Stimulated activated CD4-positive, alpha-beta T cell treated with anti-CD3 and anti-CD28 coated beads, Interleukin-12 subunit alpha, Interleukin-12 subunit beta, amount 100 ng/mL, for 48 hours (primary cell): ENCODE measurements at places on chromosomes 2 and 18.

DNA sequence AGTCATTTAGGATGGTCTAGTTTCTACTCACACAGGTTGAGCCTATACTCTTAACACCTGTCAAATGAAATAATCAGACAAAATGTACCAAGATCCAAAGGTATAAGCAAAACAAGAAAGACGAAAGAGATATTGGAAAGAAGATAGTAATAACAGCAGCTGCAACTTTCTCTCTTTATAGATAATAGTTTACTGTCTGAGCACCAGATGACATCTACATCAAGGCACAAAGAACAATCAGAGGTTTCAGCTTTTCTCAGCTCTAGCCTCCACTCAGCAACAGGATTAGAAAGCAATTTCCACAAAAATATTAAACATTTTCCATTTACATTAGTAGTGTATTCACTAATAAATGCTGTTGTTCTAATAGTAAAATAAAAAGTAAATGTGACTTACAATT is 66.3 kb downstream of the RTTN start:
- DNase-seq: no peak

DNA sequence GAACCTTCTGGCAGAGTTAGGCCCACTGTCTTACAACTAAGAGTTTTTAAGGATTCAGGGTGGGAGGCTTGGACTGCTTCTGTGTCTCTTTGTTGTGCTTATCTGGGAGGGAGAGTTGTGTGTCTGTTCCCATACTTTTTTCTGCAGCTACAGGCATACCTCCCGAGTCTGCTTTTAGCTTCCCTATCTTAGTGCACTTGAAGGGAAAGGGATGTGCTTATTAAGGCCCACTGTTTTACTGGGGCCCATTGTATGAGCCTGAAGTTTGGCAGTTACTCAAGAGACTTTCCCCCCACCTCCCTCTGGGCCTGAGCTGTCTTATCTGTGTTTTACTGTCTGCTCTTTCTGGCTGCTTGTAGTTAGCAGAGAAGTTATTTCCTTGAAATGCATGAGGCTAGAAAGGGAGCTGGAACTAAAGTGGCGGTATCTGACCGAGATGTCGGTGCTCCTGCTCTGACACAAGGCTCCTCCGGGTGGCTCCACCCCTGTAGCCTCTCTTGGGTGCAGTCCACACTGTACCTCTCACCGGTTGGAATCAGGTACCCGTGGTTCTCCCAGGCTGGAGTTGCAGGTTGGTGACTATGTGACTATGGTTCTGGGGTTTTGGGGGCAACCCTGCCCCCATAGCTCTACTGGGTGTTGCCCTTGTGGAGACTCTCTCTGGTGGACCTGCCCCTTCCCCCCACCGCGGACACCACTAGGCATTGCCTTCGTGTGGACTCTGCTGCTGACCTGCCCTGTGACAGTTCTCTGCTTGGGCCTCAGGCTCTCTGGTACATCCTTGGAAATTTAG is 12.9 kb downstream of the UBR3 start:
- DNase-seq: no peak

DNA sequence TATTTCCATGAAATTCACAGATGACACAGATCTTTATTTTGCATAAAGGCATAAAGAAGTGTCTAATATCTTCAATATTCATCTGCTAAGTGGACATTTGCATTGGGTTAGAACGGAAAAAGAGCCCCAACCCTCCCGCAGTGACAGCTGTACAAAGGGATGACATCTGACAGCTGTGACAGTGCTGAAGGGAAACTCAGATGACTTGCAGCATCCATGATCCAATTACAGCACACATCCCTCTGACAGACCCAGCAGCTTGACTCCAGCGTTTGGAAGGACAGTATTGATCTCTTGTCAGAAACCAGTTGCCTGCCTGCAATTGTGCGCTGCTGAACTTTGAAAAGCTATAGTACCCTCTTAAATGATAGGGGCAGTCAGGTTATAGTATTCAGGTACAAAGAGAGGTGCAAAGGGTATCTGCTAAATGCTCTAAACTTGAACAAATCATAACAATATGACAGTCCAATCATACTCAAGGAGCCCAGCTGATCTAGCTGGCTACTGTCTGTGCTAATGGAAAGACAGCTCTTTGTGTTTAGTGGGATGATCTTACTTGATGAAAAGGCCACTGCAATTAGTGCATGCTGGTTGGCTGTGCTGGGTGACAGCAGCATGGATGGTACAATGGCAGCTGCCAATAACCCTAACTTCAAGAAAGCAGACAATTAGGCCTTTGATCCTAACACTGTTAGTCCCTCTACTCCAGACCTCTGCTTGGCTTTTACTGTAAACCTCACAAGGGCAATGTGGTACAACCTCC is 599.2 kb downstream of the NR4A2 start:
- DNase-seq: no peak

- no peak for DNase-seq
Measured at GRCh38 chr18:80246445-80247392, 595 bp downstream of the PARD6G start.

DNA sequence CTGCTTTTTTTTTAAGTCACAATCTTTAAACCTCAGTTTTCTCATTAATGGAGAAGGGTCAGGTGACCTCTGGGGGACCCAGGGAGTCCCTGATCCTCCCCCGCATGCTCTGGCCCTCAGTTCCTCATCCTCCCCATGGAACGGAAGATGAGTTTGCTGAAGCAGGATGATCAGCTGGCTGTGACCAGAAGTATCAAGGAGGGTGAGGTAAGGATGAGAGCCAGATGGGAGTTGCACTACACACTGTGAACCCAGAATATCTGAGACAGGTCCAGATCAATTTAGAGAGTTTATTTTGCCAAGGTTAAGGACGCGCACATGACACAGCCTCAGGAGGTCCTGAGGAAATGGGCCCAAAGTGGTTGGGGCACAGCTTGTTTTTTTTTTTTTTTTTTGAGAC is 3.8 kb downstream of the CATIP start:
- DNase-seq: no peak

DNA sequence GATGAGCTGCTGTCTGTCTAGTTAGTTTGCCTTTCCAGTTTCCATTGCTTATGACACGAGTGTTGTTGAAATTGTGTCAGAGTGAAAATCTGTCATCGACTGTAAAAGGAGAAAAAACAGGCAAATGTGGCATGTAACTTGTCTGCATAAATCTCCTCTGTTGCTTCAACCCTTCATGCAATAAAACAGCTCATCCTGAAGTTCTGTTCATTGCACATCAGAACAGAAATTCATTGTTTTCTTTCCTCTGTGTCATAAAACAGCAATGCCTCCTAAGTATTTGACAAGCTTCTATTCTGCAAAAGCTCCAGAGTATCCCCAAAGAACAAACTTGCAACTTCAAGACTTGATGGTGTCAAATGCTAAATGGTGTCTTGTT is 432.1 kb downstream of the MEIS1 start:
- DNase-seq: no peak

- DNase-seq: no peak
Measured at GRCh38 chr18:5895299-5895875, at the start of gene TMEM200C. Gene TMEM200C (minus strand): TSS chr18:5895522. CDS start chr18:5892063, 3,459 bp downstream.

- DNase-seq: no peak
Measured at GRCh38 chr2:40243581-40244187, 208.2 kb downstream of the SLC8A1 start.

DNA sequence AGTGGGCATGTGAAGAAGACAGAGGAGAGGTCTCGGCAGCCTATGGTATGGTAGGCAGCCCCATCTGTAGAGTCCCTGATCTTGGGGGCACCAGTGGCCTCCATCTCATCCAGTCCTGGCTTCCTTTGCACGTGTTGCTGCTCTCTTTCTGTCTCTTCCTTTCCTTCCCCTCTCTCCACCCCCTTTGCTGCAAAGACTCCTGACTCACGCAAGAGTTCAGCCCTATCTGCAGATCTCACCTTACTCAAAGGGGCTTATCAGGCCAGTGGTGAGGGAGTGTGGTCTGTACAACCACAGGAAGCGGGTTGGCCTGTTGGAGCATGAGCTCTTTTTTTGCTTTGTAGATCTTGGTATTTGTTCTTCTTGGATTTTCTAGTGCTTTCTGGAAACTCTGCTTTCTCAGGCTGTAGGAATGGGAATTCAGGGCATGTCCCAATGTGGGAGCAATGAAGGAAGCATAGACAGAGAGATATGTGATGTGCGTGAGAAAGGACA is 14.6 kb upstream of the NT5DC4 start:
- DNase-seq: peak; percentile 18

DNA sequence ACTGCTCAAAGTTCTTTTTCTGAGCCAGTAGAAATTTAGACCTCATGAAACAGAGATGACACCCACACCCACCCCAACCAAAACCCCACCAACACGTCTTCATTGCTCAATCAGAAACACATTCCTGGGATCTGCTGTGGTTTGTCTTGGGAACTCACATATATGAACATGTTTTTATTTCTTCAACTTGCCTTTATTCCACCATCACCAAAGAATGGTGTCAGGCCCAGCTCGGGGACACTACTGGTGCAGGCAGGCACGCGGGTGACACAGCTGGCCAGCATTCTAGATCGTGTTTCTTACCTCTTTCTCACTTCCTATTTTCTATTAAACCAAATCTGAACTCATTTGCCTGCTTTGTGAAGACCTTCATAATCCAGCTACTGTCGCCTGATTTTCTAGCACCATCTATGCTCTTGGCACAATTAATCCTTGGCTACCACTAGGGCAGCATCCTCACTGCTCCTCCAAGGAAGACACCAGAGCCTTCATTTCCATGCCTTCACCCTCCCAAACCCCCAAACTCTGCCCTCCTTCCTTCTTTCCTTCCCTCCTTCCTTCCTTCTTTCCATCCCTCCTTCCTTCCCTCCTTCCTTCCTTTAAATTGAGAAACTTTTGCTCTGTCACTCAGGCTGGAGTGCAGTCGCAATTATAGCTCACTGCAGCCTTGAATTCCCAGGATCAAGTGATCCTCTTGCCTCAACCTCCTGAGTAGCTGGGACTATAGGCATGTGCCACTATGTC is 157.1 kb downstream of the BCL2 start:
- no peak for DNase-seq

GRCh38 chr2:23746141-23746863 is 180.6 kb downstream of the ATAD2B start:
- DNase-seq: no peak

GRCh38 chr2:188199716-188200128 is 92.0 kb upstream of the GULP1 start:
- DNase-seq: no peak

GRCh38 chr2:73920577-73921545 is 5.8 kb upstream of the DGUOK start:
- peak; percentile 20 for DNase-seq

GRCh38 chr18:57336343-57336742 is 16.0 kb upstream of the ST8SIA3 start:
- DNase-seq: no peak

GRCh38 chr2:102367331-102367971 is 11.9 kb downstream of the IL18R1 start:
- DNase-seq: peak; percentile 26

- no peak for DNase-seq
Measured at GRCh38 chr2:205650450-205650849, 31.9 kb upstream of the NRP2 start.
